ENCODE measurements at places on chromosomes 6 and 20.

GRCh38 chr20:22924949-22925612 lies 110.0 kb upstream of the SSTR4 start:
- no peak for DNase-seq

- DNase-seq: no peak
Observed at GRCh38 chr6:92069781-92070180, 1349.6 kb downstream of the EPHA7 start.

DNA sequence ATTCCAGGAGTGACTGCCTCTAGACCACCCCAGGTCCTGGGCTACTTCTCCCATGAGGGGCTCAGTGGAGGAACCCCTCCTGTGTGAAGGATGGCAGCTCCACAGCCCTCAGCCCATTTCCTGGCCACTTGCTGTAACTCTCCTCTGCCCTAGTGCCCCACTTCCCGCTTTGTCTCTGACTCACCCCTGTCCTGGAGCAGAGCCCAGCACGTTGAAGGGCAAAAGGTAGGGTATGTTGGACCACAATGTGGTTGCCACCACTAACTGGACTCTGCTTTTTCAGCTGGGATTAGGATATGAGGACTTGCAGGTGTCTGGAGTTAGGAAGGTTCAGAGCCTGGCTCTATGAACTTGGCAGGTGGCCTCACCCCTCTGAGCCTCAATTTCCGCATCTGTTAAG lies 2.4 kb downstream of the MYBL2 start:
- DNase-seq: no peak

GRCh38 chr20:46621492-46621891 lies 29.8 kb downstream of the SLC13A3 start:
- DNase-seq: no peak

Measured in liver (tissue), 10 donors.